NCI-H2081 treated with DMSO at 0.1 percent for 48 hours (cell line): ENCODE measurements at places on chromosomes 5 and 9.

DNA sequence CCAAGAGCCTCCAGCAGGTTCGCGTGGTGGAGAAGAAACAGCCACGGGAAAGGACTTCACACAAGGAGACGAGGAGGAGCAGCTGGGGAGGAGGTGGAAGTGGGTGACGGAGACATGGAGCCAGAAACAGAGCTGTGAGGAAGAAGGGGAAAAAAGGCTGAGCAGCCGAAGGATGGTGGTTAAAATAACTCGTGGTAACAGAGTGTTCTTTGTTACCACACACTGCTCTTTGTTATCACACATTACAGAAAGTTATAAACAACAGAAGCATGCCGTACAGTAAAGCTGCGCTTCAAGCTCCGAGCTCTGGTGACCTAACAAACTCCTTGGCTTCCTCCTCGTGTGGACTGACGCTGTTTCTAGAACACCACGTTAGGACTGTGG, 215.4 kb downstream of the GLIS3 start:
- no peak for DNase-seq

DNA sequence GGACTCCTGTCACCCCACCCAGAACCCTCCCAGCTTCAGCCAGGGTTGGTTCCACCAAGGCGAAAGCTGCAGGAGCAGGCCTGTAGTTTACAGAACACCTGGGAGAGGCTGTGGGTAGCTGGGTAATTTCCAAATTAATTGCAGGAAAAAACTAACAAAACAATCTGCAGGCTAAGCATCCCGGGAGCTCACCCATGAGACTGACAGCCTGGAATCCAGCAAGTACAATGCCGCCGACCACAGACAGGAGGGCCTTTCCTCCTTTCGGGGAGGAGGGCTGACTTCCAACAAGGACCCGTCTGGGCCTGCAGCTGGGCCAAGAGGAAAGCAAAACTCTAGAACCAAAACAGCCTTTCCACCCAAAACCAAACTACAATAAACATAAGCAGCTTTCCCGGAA, 10.3 kb downstream of the FOXE1 start:
- no peak for DNase-seq

GRCh38 chr5:55480781-55481180, 54.0 kb downstream of the PLPP1 start:
- no peak for DNase-seq

DNA sequence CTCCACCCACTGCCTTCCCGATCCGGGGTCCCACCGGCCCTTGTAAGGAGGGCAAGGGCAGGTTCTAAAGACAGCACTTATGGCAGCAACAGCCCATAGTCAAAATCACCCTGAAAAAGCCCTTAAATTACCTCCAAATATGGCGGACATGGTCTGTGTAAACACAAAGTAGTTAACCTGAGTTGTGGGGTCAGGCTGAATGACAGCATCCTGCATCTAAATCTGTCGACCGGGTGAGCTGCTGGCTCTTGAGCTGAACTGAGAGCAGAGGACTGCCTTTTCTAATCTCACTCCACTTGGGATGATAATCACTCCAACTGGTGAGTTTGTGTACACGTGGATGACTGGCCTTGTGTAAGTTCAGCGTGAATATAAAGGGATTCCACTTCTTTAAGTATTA, 249.6 kb downstream of the DENND1A start:
- no peak for DNase-seq

GRCh38 chr5:137834498-137835049, 33.1 kb upstream of the MYOT start:
- no peak for DNase-seq
